CD4-positive, alpha-beta T cell treated with Interleukin-21 for 1 hour (primary cell): ENCODE measurements at places on chromosomes 3 and 15.

GRCh38 chr3:45535665-45536064 is 58.9 kb upstream of the LIMD1 start:
- no peak for DNase-seq

DNA sequence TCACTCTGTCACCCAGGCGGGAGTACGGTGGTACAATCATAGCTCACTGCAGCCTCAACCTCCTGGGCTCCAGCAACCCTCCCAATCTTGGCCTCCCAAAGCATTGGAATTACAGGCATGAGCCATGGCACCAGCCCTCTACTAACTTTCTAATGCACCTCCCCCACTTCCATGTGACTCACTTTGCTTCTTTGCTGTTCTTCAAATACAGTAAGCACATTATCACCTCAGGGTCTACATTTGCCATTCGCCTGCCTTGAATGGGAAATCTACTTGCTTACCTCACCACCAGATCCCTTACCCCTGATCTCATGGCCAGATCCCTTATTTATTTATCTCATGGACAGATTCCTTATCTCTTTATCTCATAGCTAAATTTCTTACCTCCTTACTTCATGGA is 235.3 kb downstream of the KCNMB2 start:
- DNase-seq = no peak

DNA sequence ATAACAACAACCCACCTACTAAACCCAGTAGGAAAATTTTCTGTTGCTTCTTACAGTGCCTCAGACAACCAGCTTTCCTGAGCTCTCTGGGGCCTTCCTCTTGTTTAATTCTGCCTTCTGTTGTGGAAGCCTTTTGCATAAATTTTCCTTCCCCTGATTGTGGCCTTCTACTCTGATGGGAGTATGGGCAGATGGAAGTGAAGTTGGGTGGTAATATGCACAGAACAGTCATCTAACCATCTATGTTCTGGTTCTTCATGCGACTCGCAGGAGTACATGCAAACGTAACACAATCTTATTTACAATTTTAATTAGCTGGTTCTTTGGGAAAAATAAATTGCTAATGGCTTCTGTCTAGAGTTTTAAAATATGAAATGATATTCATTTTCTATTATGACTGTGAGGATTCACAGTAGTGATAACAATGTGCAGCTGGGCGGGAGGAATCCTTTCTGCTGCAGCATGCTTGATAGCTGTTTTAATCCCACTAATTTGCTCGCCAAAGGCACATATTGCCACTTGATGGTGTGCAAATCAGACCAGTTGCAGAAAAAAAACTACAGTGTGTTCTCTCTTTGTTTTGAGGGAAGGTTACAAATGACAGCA is 311.5 kb upstream of the ROPN1 start:
- no peak for DNase-seq

DNA sequence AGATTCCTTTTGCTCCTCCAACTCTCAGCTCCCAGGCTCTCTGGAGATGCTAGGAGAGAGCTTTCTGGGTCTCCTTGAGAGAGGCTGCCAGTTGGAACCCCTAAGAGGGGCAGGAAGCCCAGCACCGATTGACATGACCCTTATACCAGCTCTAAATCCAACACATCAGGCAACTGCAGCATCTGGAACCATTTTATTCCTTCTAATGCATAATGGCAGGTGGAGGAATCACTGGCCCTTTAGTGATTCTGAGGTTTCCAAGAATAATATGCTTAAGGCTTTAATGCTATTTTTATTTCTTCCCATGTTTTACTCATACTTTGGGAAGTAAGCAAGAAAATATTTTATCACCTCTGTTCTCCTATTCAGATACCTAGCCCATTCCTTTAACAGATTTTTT is 60.3 kb upstream of the TEX264 start:
- DNase-seq = no peak

- no peak for DNase-seq
Measured at GRCh38 chr3:25657293-25657692, 7.4 kb downstream of the TOP2B start.

- DNase-seq = no peak
Measured at GRCh38 chr15:69060041-69060481, 45.6 kb downstream of the NOX5 start.

DNA sequence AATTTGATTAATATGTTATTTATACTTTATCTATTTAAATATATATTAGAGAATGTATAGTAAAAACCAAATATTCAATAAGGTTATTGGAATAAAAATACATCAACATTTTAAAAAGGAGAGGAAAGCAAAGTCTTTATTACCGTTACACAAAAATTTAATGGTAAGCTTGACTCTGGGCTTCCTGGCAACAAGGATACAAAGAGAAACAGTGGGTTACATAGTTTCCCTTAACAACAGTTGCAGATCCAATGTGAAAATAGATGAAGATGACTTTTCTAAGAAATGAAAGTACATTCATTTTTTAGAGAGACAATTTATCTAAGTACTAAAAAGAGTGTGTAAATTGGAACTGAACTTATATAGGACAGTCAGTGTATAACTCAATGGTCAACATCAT is 6.0 kb upstream of the PHLDB2 start:
- DNase-seq = no peak

DNA sequence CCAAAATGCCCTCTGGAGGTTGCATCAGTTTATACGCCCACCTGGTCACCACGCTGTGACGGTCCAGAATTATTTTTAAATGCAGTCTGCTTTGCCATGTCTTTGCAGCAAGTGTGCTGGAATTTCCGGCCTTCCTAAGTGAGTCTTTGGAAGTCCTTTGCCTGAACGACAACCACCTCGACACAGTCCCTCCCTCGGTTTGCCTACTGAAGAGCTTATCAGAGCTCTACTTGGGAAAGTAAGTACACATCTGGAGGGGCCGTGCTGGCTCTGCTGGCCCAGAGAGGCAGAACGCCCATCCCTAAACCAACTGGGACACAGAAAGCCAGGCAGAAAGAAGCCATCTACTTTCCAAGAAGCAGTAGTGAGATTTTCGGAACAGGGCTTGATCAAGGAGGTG is 101.8 kb downstream of the LRRK1 start:
- no peak for DNase-seq

GRCh38 chr15:70064441-70064840 is 33.3 kb downstream of the TLE3 start:
- DNase-seq = no peak

DNA sequence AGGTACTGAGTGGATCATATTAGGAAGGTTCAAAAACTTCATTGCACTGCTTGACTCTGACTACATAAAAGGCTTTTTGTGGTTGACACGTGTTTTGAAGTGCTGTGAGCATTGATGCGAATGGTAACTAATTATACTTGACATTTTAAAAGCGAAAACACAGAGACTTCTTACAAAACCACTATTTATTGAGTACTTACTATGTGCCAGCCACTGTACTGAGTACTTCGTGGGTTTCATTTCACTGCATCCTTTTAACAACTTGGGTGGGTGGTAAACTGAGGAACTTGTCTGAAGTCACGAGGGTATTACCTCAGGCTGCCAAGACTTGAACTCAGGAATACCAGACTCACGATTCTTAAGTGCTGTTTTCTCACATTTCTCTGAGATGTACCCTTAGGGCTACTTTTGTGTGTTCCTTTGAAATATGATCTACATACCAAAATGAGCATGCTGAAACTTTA is 45.3 kb upstream of the PPP4R2 start:
- DNase-seq = no peak

DNA sequence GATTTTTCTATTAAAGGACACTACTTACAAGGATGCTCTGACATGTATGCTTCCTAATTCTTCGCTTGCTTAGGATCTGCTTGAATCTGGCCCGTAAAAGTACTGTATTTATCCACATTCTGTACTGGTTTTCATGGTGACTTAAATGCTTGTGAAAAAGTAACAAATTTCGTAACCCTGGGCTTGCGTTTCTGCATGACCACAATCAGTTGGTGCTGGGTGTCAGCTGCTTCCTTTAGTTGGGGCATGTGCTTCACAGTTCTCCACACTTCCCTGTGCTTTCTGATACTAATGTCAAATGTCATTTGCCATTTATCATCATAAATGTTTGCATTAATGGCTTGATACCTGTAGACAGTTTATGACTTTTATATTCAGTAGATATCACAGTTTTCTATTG is 218.4 kb upstream of the MLF1 start:
- no peak for DNase-seq

DNA sequence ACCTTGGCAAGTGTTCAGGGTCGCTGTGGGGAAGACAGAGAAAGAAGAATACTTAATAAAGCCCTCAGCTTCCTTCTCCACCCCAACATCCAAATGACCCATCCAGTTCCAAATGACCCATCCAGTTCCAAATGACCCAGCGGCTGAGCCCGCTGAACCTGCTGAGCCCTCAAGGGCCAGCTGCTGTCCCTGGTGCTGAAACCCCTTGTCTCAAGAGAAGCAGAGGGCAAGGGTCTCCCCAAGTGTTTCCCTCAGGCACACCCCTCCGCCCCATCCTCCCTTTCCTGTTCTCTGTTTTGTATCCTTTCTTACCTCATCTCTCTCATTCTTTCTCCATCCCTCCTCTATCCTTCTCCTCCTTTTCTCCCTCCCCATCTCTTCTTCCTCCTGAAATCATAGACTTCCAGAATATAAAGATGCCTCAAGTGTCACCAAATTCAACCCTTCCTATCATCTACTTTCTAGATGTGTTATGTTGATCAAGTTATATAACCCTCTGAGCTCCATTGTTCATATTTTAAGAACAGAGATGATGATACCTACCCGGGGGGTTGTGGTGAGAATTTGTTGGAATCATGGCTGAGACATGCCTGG is 29.0 kb downstream of the CCDC33 start:
- no peak for DNase-seq

DNA sequence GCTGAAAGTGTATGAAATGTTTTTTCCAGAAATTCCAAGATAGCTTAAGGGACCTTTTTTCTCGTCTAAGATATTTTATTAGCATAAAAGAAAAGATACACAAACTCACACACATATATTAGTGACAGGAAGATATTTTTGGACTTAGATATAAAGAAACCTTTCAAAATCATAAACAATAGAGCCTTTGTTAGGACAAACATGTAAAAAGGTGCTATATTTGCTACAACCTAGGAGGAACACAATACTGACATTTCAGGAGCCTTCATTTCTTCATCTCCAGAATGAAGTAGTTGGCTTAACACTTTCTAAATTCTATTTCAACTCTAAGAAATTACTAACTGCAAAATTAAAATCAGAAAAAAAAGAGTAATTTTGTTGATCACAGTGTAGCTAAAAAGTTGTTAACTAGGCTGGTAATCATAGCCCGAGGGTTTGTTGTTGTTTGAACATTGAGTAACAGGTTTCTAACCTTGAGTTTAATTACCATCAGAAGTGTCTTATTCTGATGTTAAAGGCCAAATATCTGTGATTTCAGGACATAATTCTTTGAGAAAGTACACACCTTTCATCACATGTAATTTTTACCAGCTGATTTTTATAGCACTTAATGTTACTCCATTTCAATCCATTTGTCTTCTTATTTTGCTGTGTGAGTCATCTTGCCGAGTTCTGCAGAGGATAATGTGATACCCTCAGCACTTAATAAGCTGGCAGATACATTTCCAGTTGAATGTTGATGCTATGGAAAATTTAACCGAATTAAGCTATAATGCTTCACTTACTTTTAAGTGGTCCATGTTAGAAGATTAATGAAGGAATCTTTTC is 97.3 kb downstream of the MBNL1 start:
- DNase-seq = no peak

DNA sequence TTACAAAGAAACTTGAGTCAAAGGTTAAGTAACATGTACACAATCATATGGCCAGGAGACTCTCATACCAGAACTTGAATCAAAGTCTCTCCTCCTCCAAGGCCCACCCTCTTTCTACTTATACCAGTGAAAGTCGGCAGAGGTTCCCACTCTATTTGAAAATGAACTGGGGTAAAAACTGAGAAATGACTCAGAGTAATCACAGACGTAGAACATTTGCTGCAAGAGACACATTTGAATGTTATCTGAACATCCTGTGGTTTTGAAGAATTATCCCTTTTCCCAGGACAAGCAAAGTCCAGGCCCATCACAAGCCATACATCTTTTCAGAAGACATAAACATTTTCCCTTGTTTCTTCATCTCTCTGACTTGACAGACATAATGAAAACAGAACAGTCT is 55.8 kb downstream of the SHOX2 start:
- no peak for DNase-seq

- no peak for DNase-seq
Measured at GRCh38 chr15:50873935-50874361, 34.5 kb upstream of the AP4E1 start.

GRCh38 chr15:67731112-67731721 is 94.1 kb upstream of the SKOR1 start:
- DNase-seq = no peak

DNA sequence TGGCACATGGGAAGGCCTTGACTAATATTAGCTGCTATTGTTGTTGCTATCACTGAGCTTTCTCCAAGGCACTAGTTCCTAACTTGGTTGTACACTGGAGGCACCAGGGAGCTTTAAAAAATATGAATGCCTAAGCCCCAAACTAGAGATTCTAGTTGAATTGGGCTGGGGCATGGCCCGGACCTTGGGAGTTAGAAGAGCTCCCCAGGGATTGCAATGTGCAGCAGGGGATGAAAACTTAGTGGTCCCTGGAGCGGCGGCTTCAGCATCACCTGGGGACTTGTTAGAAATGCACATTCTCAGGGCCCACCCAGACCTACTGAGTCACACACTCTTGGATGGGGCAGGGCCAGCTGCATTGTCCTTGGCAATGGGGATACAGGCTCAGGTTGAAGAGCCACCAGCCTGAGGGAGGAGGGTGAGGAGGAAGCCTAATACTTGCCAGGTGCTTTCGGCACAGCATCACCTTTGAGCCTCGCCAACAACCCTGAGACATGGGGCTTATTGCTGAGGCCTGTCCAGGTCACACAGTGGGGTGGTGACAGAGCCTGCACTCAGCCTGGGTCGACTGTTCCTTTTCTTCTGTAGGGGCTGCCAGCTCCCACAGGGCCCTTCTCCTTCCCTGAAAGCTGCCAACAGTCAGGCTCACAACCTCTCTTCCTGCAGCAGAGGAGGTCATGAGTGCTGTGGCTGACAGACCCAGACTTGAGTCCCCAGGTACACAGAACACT is 84.5 kb downstream of the ATP2B2 start:
- DNase-seq = no peak

- no peak for DNase-seq
Measured at GRCh38 chr3:160402221-160403027, 3.0 kb downstream of the SMC4 start.

GRCh38 chr3:149058198-149058597 is 28.1 kb downstream of the HLTF start:
- DNase-seq = no peak

GRCh38 chr3:136255672-136256406 is 5.7 kb downstream of the PCCB start:
- no peak for DNase-seq

DNA sequence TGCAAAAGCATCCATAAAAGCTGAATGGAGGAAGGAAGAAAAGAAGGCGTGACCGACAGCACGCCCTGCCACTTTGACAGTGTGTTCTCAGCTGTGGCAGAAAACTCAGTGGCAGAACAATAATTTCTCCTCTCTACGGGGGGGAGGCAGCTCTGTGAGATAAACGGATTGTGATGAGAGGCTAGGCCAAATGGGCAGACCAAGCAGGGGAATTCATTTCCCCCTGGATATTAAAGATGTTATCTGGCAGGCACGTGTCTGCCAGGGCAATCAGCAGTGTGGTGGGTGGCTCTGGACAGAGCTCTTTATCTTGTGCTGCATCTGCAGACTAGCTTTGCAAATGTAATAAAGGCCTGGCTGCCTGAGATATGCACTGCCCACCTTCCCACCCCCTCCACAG is 1.9 kb upstream of the RMDN3 start:
- DNase-seq = no peak

GRCh38 chr3:172546105-172546504 is 22.9 kb upstream of the TNFSF10 start:
- DNase-seq = no peak

GRCh38 chr3:178156301-178156700 is 379.9 kb upstream of the KCNMB2 start:
- no peak for DNase-seq

- DNase-seq = no peak
Measured at GRCh38 chr3:134419214-134419959, 45.1 kb upstream of the AMOTL2 start.
